ENCODE measurements at places on chromosomes 7 and 10.
A peak's percentile ranks its signal among the peaks of the same experiment; 100 is the strongest.

- DNase-seq: peak; percentile 44
Observed at GRCh38 chr7:128427289-128427891, 17.6 kb upstream of the IMPDH1 start.

DNA sequence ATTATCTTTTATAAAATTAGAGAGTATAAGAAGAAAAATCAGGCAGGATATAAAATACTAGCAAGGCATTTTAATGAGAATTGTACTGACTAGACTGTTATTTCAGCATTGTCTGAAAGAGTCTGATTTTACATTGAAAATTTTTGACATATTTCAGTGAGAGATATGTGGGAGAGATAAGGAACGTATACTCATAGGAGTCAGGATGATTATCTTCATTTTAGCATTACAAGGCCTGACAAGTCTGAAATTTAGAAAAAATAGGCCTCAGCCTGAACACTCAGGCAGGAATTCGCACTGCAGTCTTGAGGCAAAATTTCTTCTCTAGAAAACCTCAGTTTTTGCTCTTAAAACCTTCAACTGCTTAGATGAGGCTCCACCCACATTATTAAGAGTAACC lies 386.0 kb downstream of the HGF start:
- no peak for DNase-seq

DNA sequence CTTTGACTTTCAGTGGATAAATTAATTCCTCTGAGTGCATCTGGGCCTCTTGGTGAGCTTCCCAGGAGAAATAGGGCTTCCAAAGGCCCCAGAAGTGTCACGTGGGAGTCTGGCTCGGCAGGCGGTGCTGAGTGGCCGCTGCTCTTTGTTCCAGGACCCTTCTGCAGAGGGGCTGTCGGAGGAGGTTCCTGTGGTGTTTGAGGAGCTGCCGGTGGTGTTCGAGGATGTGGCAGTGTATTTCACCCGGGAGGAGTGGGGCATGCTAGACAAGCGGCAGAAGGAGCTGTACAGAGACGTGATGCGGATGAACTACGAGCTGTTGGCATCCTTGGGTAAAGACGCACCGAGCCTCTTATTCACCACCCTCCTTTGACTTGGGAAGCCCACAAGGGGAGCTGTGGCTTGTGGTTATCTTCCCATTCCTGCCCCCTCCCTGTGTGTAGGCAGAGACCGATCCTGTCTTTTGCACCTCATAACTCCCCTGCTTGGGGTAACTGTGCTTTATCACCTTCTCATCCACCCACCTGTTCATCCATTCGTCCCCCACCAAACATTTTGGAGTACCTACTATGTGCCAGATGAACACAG lies 11.9 kb downstream of the ZNF862 start:
- DNase-seq: no peak

GRCh38 chr10:128324058-128324827 lies 198.0 kb upstream of the MKI67 start:
- no peak for DNase-seq

GRCh38 chr10:97338041-97338440 lies 3.5 kb upstream of the FRAT2 start:
- no peak for DNase-seq

- DNase-seq: no peak
Observed at GRCh38 chr10:61486738-61487396, 33.7 kb upstream of the TMEM26 start.

GRCh38 chr7:132536654-132537395 lies 39.4 kb downstream of the PLXNA4 start:
- DNase-seq: peak; percentile 18

- DNase-seq: no peak
Observed at GRCh38 chr7:112665709-112666108, 124.5 kb downstream of the TMEM168 start.

DNA sequence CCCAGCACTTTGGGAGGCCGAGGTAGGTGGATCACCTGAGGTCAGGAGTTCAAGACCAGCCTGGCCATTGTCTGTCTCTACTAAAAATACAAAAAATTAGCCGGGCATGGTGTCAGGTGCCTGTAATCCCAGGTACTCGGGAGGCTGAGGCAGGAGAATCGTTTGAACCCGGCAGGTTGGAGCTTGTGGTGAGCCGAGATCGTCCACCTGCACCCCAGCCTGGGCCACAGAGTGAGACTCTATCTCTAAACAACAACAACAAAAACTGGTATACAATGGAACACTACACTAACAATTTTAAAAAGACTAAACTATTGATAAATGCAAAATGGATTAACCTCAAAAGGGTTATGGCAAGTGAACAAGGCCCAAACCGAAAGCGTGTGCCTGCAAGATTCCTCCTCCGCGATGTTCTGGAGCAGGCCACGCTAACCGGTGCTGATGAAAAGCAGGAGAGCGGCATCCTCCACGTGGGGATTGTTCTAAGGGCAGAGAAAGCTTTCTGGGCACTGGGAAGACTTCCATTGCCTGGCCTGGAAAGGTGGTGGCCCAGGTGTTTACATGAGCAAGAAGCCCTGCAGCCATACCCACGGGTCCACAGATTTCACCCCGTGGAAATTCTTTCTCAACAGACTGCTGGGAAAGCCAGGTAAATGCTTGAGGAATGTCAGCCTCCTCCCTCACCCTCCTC lies 53.8 kb downstream of the PDGFA start:
- no peak for DNase-seq

DNA sequence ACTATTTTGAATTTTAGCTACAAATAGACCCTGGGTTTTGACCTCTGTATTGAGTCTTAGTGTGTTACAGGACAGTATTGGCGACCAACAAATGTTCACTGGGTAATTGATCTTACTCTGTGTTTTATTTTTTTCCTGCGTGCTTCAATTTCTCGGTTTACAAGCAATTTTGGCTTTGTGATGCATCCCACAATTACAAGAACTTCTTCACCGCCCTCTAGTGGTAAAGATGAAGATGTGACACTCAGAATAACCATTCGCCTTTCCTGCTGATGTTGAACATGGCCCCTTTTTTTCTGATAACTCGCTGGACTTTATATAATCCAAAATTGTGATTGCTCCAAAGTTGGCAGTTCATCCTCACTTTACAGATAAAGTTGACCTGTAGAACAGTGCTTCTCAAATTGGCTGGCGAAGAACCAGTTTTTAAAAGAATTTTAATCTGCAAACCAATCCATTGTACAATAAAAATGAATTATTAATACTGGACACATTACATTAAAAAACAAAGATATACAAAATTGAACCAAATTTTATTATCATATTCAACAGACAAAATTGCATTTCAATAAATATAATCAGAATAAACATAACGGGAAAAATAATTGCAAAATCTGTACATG lies 20.2 kb upstream of the SMC3 start:
- peak; percentile 48 for DNase-seq

GRCh38 chr7:2897023-2897422 lies 52.9 kb upstream of the GNA12 start:
- DNase-seq: no peak

DNA sequence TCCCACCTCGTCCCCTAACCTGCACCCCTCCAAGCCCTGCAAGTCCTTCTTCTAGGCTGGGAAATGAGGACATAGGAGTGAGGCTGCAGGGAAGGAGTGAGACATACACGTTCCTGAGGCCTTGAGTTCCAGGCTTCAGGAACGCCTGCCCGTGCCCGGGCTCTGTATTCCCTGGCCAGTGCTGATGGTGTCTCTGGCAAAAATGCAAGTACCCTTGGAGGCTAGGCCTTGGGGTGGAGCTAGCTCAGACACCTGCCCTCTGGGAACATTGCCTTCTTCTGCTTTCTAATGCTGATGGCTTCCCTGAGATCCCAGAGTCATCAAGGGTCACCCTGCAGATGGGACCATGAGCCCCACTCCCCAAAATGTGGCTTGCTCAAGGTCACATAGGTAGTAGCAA lies 76.0 kb downstream of the GRK5 start:
- DNase-seq: no peak

DNA sequence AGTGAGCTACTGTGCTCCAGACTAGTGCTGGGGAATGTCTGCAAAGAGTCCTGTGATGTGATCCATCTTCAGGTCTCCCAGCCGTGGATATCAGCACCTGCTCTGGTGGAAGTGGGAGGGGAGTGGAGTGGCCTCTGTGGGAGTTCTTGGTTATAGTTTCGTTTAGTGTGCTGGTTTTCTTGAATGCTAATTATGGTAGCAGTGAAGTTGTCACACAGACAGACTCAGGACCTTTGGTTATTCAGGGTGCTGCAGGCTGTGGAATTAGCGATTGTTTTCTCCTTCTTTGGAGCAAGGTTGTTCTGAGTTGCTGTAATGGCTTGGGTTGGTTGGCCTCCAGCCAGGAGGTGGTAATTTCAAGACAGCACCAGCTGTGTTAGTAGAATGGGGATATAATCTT lies 132.7 kb upstream of the HGF start:
- DNase-seq: no peak

GRCh38 chr10:3263082-3263481 lies 90.5 kb upstream of the PITRM1 start:
- no peak for DNase-seq

GRCh38 chr10:33326933-33327332 lies 7.5 kb downstream of the NRP1 start:
- no peak for DNase-seq

DNA sequence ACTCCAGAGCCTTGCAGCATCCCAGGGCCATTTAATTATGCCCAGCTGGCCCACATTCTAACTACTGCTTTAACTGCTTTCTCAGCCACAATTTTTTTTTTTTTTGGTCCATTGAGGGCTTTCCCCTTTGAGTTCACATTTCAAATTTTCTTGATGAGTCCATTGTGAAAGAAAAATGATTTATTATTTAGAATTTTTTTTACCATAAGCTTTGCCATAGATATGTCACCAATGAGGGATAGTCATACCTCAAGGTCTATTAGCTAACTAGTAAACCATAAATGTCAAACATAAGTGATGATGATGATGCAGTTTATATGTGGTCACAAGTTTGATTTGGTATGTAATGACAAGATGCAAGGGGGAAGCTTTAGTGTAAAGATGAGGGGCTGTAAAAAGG lies 282.9 kb downstream of the BICC1 start:
- DNase-seq: peak; percentile 63

DNA sequence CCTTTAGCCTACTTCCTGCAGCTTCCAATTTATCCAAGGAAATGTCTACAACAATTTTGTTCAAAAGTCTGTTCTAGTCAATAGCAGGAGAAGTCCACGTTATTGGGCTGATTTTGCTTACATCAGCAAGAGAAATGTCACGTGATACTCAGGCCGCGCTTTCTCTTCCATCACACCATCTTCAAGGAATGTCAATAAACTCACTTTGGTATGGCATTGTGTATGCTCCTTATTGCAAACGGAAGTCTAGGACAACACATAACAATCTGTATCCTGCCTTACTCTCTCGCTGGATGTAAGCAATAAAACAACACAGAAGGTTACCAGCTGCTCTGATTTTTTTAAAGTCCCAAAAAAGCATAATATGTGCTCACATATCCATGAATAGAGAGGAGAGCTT lies 17.1 kb upstream of the STK17A start:
- DNase-seq: peak; percentile 56

DNA sequence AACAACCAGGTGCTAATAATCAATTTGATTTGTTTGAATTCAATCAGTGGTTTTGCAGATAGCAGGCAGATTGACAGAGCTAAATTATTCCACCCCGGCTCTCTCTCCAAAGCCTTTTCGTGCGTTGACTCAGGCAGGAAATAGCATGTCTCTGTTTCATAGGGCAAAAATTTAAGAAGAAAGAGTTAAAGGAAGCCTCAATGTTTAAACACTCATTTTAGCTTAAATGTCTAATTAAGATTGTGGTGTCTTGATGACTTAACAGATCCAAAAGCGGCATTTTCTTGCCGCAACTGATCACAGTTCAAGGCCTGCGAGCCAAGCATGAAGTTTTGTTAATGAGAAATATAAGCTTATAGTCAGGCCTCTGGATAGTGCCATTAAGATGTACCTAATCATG lies 1051.1 kb upstream of the AUTS2 start:
- peak; percentile 65 for DNase-seq

DNA sequence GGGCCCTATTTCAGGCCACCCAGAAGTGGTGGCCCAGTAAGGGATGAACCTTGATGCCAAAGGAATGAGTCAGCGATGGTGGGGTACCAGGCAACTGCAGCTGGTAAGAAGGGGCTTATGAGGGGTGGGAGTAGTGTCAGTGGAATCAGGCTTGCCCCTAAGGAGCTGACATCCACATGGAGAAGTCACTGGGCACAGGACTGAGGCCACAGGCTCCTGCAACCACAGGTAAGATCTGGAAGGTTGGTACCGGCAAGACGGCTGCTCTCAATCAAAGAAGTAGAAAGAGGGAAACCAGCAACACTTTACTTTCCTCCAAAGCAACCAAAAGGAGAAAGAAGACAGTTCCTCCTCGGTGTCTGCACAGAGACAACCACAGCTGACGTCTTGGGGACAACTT lies 2.5 kb downstream of the GCK start:
- DNase-seq: no peak

DNA sequence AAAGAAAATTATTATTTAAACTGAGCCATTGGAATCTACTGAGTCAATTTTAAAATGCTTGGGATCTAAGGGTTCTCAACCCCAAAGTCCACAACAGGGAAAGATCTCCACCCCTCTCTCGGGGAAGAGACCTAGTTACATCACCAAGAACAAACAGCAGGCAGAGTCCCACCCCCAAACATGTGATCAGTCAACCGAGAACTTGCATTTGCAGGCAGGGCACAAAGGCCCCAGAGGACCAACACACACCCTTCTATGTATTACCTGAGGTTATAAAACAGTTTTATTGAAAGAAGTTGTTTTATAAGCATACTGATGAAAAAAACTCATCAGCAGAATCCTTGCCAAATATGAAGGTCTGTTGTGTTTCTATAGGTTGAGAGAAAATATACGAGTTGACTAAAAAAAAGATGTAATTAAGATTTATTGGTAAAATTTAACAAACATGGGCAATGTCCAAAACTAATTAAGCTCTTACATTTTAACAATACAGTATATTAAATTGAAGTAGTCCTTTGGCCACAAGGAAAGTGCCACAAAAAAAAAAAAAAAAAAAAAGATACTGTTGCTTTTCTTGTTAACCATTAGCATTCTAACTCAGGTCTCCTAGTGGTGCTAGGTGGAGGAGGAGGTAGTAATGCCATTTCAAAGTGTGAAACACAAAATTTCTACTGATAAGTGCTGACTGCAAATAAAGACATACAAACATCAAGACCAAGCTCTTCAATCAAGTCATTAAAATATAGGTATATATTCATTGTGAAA lies 975 bp upstream of the USP54 start:
- no peak for DNase-seq

DNA sequence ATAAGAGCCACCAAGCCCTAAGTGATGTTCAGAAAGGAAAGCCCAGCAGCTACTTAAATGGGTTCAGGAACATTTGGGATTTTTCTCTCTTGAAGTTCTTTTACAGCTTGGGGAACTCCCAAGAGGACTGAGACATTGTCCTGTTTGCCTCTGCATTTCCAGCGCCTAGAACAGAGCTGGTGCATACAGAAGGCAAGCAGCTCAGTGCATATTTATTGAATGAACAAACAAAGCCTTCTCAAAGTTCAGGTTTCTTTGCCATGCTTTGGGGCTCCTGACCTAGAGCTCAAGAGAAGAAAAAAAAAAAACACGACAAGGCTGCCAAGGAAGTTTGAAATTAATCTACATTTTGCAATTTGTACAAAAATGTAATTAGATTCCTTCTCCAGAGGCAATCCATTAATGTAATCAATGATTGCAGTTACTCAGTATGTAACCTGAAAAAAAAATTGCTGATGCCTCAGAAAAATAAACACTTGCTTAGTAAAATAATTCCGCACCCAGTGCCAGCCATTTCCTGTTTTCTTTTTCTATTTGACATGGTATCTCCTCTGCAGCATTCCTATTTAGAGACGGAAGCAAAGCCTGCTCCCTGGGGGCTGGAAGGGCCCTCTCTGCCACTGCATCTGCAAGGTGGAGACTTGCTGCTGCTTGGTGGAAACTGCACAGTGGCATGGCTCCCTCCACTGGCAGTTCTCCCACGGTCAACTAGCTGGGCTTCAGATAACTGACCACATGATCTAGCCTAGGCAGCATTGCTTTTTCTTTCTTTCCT lies 157.3 kb downstream of the TMEM178B start:
- DNase-seq: no peak

All from fibroblast of skin of left quadriceps (primary cell).